Stimulated activated CD4-positive, alpha-beta T cell treated with anti-CD3 and anti-CD28 coated beads, Interleukin-2, amount 100 ng/mL, for 24 hours (primary cell): ENCODE measurements at places on chromosomes 7 and 10.

GRCh38 chr10:88540351-88540750, 42.8 kb downstream of the RNLS start:
- no peak for DNase-seq

DNA sequence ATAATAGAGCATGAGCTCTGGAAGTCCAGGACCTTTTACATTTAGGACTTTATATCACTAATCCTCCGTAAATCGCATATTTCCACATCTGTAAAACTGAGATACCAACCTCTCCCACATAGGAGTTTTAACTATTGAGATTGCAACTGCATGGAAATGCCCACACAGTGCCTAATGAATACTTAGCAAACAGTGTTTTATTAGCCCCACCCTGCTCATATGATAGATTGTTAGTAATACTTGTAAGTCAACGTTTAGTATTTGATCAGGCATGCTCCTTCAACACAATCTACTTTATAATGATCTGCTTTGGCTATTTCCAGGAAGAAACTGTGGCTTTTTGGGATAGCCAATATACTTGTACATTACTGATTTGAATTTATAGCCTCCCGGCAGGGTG, 8.5 kb downstream of the PDZD8 start:
- DNase-seq: no peak

GRCh38 chr7:108054537-108054936, 51.6 kb upstream of the LAMB1 start:
- DNase-seq: no peak

- DNase-seq: no peak
These were observed 27.2 kb downstream of the IKZF1 start for GRCh38 chr7:50331564-50332208.

DNA sequence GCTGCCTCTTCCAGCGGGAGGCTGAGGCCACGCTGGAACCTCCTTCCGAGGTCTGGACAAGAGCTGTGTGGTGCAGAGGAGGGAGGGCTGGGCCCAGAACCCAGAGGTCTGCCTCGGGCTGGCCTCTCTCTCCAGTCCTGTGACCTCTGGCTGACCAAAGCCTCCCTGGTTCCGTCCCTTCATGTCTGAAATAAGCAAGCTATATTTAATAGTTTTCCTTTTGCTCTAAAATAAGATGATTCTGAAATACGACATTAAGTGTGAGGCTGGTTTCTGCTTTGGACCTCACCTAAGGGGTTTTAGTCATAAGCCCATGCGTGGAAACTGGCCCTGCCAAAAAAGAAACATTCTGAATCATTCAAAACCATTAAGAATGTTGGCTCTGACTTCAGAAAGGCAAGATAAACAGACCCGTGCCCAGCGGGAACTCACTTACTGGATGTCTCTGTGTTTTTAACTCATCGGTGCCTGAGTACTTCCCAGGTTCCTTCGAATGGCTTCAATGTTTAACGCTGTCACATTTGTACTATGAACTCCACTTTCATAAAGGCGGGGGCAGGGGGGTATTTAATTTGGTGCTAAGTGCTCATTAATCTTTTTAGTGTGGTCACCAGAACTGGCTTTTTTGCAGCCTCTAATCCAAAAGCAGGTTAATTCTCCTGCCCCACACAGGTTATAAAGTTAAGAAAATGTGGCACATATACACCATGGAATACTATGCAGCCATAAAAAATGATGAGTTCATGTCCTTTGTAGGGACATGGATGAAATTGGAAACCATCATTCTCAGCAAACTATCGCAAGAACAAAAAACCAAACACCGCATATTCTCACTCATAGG, 157.5 kb upstream of the KLF14 start:
- DNase-seq: no peak

GRCh38 chr7:137873524-137873923, 26.8 kb upstream of the DGKI start:
- no peak for DNase-seq

DNA sequence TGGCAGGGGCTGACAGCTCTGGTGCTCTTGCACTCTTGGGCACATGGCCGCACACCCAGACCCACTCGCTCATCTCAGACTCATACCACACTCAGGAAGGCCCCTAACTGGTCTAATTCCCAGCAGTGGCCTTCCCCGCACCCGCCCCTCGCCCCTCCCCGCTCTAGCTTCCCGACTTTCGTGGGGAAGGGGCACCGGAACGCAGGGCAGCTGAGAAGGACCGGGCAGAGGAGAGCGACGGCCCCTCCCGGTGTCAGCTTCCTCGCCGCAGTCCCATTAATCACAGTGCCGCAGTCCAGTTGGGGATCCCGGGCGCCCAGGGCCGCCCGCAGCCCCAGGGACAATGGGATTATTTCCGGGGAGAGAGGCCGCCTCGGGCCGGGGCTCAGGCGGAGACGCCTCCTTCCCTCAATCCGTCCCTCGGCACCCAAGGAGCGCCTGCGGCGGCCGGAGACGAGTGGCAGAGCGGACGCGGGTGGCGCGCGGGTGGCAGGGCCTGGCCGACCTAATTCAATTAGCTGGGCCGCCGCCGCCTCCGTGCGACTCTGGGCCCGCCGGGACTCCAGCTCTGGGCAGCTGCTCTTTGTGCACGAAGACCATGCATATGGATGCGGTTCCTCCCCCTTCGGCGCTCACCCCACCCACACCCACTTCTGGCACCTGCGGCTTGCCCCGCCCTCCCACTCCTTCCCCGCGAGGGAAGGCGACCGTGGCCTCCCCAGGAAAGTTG, 7.8 kb upstream of the TLX1 start:
- no peak for DNase-seq

- no peak for DNase-seq
These were observed 335.1 kb downstream of the BMPER start for GRCh38 chr7:34240417-34240816.
